ENCODE measurements at places on chromosomes 5 and 9. TPM values are rescaled to one million over a fixed set of nuclear protein-coding genes. Genes with fewer than 3 reads are reported as not detected.

MLLT3 gene
- total RNA-seq: 12.0 TPM

SLC22A4 gene
- total RNA-seq: 1.5 TPM

SHC3 gene
- 4.4 TPM for total RNA-seq

SOX30 gene
- total RNA-seq: not detected

MLANA gene
- total RNA-seq: not detected

ACOT12 gene
- not detected for total RNA-seq

OTP gene
- not detected for total RNA-seq

EGFLAM gene
- total RNA-seq: 2.0 TPM

THBS4 gene
- 2.6 TPM for total RNA-seq

IFNA6 gene
- not detected for total RNA-seq

C9orf50 gene
- total RNA-seq: not detected

SPINK7 gene
- total RNA-seq: not detected

ACTBL2 gene
- total RNA-seq: not detected

OLFM1 gene
- 10.1 TPM for total RNA-seq

GM2A gene
- total RNA-seq: 38.0 TPM

SLCO6A1 gene
- total RNA-seq: not detected

TAL2 gene
- not detected for total RNA-seq

IL4 gene
- total RNA-seq: not detected

PCA3 gene
- total RNA-seq: not detected

MARCHF3 gene
- total RNA-seq: 10.9 TPM

ADGRV1 gene
- total RNA-seq: not detected

FAM240B gene
- total RNA-seq: not detected

PCDHB15 gene
- total RNA-seq: under 0.01 TPM

PCDHB5 gene
- total RNA-seq: 0.34 TPM

RABGAP1 gene
- 21.4 TPM for total RNA-seq

FOXD4L3 gene
- total RNA-seq: not detected

KIAA1191 gene
- 76.7 TPM for total RNA-seq

STK32A gene
- total RNA-seq: 0.47 TPM

TAF11L8 gene
- not detected for total RNA-seq

RGMB gene
- total RNA-seq: 15.9 TPM

PTRH1 gene
- total RNA-seq: 22.5 TPM

BNIP1 gene
- total RNA-seq: 12.9 TPM

TRIM14 gene
- 0.26 TPM for total RNA-seq

DMGDH gene
- total RNA-seq: 0.93 TPM

ANKRD18B gene
- total RNA-seq: not detected

TUT7 gene
- total RNA-seq: 15.2 TPM

ANKRD55 gene
- total RNA-seq: not detected

HRH2 gene
- total RNA-seq: 1.6 TPM

EPB41L4A gene
- total RNA-seq: not detected

PCDHGB4 gene
- 12.8 TPM for total RNA-seq

IRX1 gene
- total RNA-seq: 0.47 TPM

SLC34A3 gene
- not detected for total RNA-seq

CENPK gene
- 1.3 TPM for total RNA-seq

PLPP1 gene
- total RNA-seq: 171 TPM

TAS2R1 gene
- total RNA-seq: not detected

ARL14EPL gene
- not detected for total RNA-seq

SEMA6A gene
- 1.4 TPM for total RNA-seq

INSL6 gene
- total RNA-seq: not detected
